H9 (cell line): ENCODE measurements at places on chromosomes 6 and 20.

DNA sequence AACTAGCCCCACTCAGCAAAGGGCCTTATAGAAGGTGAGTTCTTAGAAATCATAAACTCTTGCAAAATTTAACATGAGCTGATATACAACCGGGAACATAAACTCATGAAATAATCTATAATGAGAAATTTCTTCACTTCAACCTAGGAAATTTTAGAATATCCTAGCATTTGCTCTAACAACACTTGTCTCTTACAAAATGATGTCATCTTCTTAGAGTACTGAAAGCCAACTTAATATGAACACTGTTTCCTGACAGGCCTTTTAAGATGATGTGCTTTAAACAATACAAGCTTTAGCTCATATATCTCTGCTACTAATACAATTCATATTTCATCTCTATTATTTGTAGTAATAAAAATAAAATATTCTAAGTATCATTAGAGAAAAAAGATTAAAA is 932 bp downstream of the PACRG start:
- DNase-seq, result no peak

- DNase-seq, result no peak
Observed at GRCh38 chr20:61901392-61902220, 164.1 kb downstream of the TAF4 start.

GRCh38 chr6:83071707-83072106 is 4.2 kb downstream of the DOP1A start:
- no peak for DNase-seq

- peak; percentile 71 for DNase-seq
Observed at GRCh38 chr6:151390851-151391470, 398 bp downstream of the ZBTB2 start.

DNA sequence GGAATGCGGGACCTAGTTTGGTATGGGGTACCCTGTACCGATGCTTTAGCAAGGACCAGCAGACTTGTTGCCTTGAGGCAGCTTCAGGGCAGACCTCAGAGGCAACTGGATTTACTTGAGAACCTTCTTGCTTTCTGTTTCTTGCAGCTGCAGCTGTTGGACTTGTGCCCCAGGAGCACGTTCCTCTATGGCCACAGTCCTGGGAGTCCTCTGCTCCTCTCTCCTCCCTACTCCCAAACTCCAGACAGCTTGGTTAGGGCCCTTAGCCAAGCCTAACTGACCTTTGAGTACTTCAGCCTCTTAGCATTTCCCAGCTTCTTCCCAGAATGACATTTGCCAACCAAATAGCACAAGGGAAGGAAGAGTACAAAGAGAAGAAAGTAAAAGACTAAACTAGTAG is 34.7 kb downstream of the GHRH start:
- DNase-seq, result no peak

DNA sequence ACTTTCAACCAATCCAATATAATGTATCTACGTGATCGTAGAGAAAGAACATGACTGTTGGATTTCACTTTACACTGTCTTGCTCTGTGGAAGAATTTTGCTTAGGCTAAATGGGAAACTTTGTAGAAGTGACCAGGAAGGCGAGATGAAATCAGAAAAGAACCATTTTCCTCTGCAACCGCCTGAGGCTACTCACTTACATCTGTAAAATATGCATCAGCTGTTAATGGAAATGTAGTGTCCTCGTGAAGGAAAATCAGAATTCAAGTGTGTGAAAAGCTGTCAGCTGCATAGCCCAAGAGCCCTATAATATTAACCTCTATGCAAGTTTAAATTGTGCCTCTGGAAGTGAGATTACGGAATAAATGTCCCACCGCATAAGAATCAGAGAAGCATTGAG is 277.9 kb downstream of the C6orf118 start:
- DNase-seq, result no peak

- peak; percentile 20 for DNase-seq
Observed at GRCh38 chr20:57781901-57782300, 72.1 kb upstream of the PMEPA1 start.

- DNase-seq, result no peak
Observed at GRCh38 chr6:33206864-33207551, 1.3 kb upstream of the RING1 start.

GRCh38 chr6:107776415-107776814 is 47.7 kb downstream of the SCML4 start:
- no peak for DNase-seq

DNA sequence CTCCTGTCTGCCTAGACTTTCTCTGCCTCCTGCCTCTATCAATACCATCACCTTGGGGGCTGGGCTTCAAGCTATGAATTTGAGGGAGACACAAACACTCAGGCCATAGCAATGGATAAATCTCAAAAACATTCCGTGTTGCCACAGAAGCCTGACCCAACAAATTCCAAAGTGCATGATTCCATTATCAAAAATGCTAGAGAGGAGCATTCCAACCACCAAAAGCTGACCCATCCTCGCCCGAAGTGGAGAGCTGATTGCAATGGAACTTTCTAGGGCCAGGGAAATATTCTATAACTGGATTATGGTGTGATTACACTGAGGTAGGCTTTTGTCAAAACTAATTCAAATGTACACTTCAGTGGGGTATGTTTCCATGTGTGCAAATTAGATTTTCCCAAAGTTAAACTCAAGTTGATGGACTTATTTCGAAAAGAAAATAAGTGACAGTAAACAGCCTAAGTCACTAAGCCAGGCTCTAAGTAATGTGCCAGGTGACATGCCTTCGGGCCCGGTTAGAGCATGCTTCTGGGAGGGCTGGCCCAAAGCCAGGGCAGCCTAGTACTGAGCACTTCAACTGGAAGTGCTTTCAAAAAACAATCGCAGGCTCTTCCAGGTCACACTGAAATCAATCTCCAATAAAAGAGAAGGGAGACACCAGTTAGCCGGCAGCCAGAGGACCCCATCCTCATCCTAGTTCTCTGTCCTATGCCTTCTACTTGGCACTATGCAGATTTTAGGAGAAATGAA is 142.3 kb downstream of the TBXT start:
- DNase-seq, result no peak

DNA sequence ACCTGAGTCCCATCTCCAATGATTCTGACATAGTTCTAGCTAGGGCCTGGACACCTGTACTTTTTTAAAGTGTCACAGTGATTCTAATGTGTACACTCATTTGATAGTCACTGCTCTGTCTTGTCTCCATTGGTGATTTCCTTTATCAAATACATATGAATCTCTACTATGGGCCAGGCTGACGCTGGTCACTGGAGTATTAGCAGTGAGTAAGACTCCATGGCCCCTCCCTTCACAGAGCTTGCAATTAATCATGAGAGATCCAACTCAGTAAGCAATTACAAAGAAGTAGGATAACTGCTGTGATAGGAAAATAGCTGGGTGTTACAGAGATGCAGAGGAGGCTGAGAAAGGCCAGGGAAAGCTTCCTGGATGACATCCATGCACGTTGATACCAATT is 19.3 kb upstream of the SASH1 start:
- DNase-seq, result no peak

- DNase-seq, result no peak
Observed at GRCh38 chr6:44190715-44191114, 26.0 kb upstream of the MYMX start.

DNA sequence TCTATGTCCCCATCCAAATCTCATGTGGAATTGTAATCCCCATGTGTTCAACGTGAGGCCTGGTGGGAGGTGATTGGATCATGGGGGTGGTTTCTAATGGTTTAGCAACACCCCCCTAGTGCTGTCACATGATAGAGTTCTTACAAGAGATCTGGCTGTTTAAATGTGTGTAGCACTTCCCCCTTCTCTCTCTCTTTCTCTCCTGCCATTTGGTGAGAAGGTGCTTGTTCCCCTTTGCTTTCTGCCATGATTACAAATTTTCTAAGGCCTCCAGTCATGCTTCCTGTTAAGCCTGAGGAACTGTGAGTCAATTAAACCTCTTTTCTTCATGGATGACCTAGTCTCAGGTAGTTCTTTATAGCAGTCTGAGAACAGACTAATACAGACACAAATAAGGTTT is 165.4 kb downstream of the OGFRL1 start:
- no peak for DNase-seq

DNA sequence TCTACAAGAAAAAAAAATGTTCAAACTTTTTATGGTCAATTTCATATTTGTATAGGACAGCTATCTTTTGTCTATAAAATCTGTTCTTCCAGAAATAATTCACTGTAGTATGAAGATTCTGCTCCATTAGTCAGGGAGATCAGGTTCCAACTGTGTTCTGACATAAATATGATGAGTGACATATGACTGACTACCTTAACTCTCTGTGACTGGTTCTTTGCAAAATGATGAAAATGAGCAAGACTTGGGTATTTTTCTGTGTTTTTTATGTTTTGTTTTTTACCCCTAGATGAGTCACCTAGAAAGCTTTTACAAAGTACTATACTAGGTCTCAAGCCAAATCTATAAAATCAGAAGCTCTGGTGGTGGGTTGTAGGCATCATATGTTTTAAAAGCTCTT is 229.6 kb downstream of the MMUT start:
- no peak for DNase-seq

GRCh38 chr20:19620446-19620845 is 137.6 kb upstream of the RIN2 start:
- DNase-seq, result peak; percentile 72

- no peak for DNase-seq
Observed at GRCh38 chr6:64062960-64063683, 427.5 kb downstream of the PHF3 start.

DNA sequence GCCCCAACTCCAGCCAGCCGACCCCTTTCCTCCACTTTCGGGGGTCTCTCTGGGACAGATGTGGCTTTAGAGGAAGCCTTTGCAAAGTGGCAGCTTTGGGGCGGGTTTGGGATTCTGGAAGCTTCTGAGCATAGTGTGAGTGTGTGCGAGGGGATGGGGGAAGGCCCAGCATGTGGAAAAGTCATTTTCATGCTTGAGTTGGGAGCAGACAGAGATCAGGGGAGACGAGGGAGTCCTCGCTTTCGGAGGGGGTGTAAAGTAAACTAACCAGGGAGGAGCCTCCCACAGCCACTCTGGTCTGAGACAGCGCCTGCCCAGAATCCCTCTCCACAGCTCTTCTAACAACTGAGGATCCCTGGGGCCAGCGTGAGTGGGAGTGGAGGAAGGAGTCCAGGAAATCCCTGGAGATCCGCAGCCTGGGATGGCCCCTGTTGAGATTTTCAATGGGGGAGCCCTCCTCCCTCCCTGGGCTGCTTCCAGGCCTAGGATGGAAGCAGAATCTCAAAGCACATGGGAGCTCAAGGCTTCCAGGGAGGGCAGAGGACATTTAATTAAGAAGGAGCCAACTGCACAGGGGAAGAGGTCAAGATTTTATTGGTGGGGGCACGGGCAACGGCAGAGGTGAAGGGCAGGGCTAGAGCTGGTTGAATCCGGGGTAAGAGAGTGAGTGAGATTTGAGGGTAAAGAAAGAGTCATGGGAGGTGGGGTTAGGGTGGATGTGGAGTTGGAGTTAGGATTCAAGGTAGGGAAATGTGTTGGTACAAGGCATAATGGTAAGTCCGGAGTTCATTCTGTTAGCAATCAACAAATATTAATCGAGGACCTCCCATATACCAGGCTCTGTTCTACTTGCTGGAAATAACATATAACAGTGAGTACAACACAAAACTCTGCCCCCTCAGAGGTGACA is 102.3 kb upstream of the FOXP4 start:
- no peak for DNase-seq

GRCh38 chr6:29702519-29703103 is 20.6 kb upstream of the HLA-F start:
- DNase-seq, result peak; percentile 92

- DNase-seq, result peak; percentile 60
Observed at GRCh38 chr6:37170273-37171200, 585 bp downstream of the PIM1 start.

DNA sequence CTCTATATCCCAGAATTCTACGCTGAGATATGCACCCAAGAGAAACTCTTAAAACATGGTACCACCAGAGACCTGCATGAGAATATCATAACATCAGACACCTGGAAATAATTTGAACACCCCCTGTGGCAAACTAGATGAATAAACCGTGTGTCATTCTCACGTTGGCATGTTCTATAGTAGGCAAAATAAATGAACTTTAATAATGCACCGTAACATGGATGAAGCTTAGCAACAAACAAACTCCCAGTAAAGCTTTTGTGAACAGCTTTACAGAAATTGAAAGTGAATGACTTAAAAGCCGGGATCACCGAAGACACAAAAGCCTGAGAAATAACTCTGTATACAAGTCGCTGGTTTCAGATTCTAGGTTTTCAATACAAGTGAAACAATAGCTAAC is 1166.8 kb upstream of the CITED2 start:
- no peak for DNase-seq

- no peak for DNase-seq
Observed at GRCh38 chr20:50015993-50016770, 33.4 kb downstream of the SNAI1 start.

GRCh38 chr20:39651645-39652325 is 689.6 kb downstream of the DHX35 start:
- DNase-seq, result no peak

GRCh38 chr6:74044417-74045096 is 348.6 kb downstream of the CD109 start:
- DNase-seq, result no peak

DNA sequence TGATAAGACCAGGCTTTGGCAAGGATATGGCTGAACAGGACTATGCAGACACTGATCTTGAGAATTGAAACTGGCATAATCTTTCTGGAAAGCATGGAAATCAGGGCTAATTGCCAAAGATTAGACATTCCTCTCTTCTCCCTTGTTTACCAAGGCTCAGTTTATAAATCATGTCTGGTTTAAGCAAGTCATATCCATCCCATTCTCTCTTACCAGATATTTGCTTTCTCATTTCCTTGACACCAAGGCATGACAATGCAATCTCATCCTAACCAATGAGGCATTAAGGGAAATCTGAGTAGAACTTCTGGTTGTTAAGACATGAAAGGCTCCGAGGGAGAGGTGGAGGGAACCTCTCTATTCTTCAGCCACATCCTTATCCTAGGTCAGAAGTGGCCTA is 110.3 kb upstream of the CEP85L start:
- peak; percentile 1 for DNase-seq

- peak; percentile 19 for DNase-seq
Observed at GRCh38 chr20:41185013-41185757, 47.8 kb downstream of the PLCG1 start.

- no peak for DNase-seq
Observed at GRCh38 chr20:17640875-17641378, 41.1 kb downstream of the RRBP1 start.

GRCh38 chr20:36268440-36269342 is 32.4 kb downstream of the AAR2 start:
- no peak for DNase-seq

DNA sequence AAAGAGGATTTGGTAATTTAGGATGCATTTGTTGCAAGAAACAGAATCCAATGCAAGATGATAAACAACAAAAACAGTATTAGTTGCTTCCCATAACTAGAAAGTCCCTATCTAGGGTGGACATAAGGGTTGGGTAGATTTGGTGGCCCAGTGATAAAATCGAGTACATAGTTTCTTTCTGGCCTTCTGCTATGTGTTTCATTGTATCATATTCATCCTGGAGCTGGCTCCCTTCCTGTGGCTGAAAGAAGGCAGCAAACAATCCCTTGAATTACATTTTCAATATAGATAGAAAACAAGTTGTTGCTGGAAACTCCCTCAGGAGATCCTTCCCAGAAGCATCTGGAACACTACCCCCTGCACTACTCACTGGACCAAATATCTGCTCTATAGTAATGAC is 135.1 kb downstream of the ID4 start:
- no peak for DNase-seq
